AG09309 (cell line): ENCODE measurements at places on chromosomes 12 and 14.

GRCh38 chr12:107791465-107792089 is 17.1 kb downstream of the ASCL4 start:
- no peak for DNase-seq

DNA sequence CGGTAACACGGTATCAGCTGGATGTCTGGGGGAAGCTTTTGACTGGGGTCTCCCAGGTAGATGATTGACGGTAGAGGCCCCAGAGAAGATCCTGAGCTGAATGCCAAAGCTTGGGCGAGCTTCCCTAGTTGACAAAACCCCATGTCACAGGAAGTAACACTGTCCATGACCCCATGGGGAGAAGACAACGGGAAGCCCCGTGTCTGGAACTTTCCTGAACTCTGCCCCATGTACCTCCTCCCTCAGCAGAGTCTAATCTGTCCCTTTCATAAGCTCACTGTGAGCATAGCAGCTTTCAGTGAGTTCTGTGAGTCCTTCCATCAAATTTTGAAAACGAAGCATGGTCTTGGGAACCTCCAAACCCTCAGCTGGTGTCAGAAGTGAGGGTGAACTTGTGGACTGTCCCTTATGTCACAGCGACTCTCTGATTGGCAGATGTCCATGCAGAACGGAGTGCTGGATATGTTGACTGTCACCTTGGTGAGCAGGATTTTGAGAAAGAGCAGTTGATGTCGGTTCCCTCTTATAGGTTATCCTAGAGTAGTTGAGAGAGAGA is 29.7 kb upstream of the BEGAIN start:
- DNase-seq = no peak

DNA sequence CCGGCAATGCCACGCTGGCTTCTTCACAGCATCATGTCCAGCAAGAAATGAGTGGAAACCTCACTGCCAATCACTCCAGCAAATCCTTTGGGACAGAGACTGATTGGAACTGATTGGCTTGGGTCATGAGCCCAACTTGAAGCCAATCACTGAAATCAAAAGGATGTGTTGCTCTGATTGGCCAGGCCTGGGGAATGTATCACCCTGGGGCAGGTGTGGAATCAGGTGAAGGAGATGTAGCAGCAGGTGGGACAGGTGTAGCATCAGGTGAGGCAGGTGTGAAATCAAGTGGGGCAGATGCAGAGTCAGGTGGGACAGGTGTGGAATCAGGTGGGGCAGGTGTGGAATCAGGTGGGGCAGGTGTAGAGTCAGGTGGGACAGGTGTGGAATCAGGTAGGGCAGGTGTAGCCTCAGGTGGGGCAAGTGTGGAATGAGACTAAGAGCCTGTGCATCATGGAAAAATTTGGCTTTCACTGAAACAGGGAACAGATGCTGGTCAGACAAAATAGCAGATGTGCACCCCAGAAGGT is 206.4 kb downstream of the SLC15A4 start:
- DNase-seq = no peak

GRCh38 chr14:56092763-56093162 is 25.4 kb upstream of the PELI2 start:
- DNase-seq = no peak

- no peak for DNase-seq
Observed at GRCh38 chr12:115617391-115617790, 660.1 kb downstream of the MED13L start.

- peak; percentile 34 for DNase-seq
Observed at GRCh38 chr14:34750670-34751069, 36.3 kb upstream of the CFL2 start.

GRCh38 chr12:62930546-62931425 is 4.2 kb downstream of the PPM1H start:
- no peak for DNase-seq

DNA sequence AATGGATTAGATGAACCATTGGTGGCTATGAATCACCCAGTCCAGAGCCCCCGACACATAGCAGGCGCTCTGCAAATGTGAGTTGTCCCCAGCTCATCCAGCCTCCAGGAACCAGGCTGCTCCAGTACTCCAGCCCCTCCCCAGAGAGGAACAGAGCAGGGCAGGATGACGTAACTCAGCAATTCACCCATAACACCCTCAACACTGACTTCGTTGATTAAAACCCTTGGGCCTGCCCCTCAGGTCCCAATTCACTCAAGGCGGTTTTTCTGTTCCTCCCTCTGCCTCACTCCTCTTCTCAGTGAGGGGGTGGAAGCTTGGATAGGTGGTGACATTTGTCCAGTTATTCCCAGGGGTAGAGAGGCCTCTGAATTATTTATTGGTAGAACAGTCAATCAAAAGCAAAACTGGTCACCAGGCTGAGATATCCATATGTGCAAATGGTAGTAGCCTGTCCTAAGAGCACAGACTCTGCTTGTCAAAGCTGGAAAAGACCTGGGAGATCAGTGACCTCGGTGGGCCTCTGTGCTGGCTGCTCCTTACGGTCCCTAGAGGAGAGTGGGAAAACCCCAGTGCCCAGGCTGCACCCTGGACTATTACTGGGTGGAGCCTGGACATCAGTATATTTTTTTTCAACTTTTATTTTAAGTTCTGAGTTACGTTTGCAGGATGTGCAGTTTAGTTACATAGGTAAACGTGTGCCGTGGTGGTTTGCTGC is 97.0 kb downstream of the CMKLR1 start:
- DNase-seq = no peak

- no peak for DNase-seq
Observed at GRCh38 chr12:101671157-101671791, 26.2 kb upstream of the CHPT1 start.

DNA sequence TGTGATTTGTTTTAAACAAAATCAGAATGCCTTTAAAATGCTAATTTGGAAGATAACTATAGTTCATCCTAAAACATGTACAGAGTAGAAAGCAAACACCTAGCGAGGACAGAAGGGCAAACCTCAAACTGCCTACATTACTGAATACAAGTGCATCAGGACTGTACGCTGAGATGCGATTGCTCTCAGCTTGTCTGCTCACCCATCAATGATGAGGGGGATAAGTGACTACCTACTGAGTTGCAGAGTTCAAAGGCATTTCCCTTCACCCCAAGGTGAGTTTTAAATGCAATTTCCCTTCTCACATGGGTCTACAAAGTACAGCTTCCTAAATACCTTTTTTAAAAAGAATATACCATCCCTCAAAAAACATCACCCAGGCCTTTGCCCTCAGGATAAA is 52.9 kb downstream of the PHLDA1 start:
- no peak for DNase-seq

DNA sequence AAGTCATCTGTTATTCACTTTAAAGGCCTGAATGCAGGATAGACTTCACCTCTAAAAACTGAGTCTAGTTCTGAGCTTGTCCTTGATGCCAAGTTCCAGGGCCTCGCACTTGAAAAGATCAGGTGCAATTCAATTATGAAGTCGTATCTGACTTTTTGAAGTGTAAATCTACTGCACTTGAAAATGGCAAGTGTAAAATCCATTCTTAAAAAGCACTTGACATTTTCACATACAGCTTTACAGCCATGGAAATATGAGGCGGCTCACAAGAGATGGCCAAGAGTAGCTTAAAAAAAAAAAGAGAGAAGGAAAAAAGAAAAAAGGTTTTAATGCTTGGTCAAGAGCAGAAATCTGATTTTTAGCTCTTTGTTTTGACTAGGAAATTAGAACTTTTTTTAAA is 172.5 kb downstream of the GXYLT1 start:
- DNase-seq = no peak

- DNase-seq = no peak
Observed at GRCh38 chr12:102602521-102602920, 122.2 kb upstream of the IGF1 start.

DNA sequence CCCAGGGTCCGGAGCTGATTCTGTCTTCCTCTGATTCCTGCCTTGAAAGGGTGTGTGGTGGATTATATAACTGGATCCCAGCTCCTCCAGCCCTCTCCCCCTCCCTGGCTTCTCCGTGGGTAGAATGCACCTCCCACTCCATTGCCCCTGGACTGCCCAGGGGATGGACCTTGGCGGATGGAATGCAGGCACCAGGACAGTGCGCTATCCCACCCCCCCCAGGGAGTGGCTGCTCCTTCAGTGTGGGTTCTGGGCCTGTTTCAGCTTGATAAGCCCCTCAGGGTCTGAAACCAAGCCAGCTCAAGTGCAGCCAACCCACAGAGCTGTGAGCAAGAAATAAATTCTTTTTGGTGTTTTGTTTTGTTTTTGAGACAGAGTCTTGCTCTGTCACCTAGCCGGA is 112.4 kb upstream of the TMEM132D start:
- no peak for DNase-seq

DNA sequence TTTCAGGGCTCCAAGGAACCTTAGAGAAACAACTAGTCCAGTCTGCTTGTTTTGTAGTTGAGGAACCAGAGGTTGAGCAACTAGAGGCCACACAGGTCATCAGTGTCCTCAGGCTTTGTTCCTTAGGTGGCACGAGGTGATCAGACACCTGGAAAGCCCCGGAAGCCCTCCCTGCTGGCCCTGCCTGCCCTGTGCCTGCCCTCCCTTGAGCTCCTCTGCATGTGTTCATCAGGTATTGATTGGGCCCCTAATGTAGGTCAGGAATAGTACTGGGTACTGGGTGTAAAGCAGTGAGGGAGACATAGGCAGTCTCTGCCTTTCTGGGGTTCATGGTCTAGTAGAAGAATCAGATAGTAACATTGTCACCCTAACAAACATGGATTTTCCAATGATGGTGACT is 114.3 kb downstream of the TSPAN9 start:
- no peak for DNase-seq

DNA sequence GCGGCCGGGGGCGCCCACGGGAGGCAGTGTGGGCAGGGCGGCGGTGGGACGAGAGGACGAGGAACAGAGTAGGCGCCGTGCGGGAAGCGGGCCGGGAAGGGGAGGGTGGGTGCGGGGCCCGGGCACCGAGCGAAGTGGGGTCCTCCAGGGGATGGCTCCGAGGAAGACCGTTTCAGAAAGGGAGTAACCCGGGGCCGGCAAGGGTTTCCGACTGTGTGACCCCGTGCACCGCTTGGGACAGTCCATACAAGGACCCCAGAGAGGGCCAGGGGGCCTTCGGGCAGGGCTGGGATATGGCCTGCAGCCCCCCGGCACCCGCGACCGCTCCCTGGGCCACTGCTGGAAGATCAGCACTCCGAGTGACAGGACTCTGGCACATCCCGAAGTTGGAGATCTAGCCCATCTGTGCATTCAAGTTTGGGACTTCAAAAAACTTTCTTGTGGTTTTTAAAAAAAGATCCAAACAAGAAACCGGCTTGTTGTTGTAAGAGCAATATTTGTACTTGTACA is 448 bp downstream of the TSPAN9 start:
- no peak for DNase-seq

GRCh38 chr14:68908803-68909202 is 70.3 kb downstream of the ACTN1 start:
- DNase-seq = no peak

DNA sequence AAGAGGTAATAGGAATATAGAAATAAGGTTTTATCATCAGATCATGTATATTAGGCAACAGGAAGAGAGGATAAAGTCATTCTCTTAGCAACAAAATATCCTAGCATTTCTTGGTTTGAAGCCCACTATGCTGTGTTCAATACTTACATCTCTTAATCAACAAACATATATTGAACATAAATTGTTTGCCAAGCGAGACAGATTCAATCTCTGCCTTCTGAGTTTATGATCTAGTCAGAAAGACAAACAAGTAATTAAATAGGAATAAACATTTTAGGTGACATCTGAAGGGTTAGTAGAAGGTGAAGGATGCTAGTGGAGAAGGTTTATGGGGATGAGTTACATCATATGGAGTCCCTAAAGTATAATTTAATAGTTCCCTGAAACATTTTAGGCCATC is 54.8 kb downstream of the PPHLN1 start:
- no peak for DNase-seq

GRCh38 chr14:34662561-34663088 is 32.7 kb upstream of the SNX6 start:
- no peak for DNase-seq

- DNase-seq = no peak
Observed at GRCh38 chr12:2057041-2057794, 4.4 kb downstream of the CACNA1C start.

- DNase-seq = no peak
Observed at GRCh38 chr12:68065687-68066086, 76.4 kb downstream of the IFNG-AS1 start.

GRCh38 chr12:130447655-130447965 is 109.9 kb downstream of the PIWIL1 start:
- DNase-seq = no peak

GRCh38 chr12:92261071-92261470 is 115.4 kb upstream of the BTG1 start:
- no peak for DNase-seq

DNA sequence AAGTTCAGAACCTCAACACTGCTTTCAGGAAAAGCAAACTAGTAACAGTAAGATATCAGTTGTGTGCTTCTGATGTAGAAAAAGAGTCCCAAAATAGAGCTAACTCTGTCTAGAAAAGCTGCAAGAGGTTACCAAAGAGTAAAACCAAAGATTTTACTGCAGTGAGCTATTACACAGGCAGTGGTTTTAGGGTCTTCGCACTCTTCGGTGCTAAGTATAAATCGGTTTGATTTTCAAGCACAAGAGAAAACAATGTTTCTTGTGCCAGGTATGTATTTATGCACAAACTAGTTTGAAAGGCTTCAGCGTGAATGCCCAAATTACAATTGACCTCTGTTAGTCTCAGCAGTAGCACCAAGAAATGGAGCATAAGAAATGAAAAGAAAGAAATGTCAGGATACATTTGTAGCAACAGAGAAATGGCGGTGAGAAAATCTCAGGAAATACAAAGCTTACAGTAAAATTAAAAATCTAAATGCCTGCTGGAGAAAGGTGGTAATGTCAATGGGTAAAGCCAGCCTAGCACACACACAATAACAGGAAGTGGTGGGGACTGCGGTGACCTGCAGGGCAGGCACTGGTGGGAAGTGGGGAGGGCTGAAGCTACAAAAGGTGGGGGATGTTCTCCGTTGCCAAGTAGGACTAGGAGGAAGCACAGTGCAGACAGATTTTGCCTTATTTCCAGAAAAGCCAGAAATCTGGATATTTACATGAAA is 18.0 kb upstream of the DYRK2 start:
- no peak for DNase-seq

DNA sequence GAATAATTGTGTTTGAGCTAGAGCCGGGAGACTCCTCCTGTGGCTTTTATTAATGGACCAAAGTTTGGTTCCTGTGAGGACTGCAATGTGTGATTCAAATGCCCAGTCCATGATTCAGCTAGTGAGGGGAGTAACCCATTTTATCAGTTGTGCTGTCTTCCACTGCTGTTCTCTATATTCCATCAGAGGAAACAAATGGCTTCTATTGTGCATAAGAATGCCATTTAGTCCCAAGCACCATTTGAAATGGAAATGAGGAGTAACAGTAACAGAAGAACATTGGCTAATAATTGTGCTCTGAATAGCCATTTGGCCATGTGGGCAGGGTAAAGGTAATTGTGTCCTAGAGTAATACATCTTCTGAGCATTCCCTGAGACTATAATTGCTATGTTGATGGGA is 642.7 kb downstream of the DIO2 start:
- no peak for DNase-seq

DNA sequence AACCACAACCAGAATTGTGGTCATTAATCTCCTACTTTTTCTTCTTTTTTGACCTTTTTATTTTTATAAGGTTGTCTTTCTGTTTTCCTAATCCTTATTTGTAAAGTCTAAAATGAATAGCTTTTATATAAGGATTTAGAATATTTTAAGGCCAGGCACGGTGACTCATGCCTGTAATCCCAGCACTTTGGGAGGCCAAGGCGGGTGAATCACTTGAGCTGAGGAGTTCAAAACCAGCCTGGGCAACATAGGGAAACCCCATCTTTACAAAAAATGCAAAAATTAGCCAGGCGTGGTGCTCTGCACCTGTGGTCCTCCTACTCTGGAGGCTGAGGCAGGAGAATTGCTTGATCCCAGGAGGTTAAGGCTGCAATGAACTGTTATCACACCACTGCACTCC is 55.1 kb downstream of the IFT81 start:
- DNase-seq = peak; percentile 27

GRCh38 chr12:27967551-27968054 is 4.9 kb downstream of the PTHLH start:
- DNase-seq = no peak
